ENCODE measurements at places on chromosomes 2 and 18.

DNA sequence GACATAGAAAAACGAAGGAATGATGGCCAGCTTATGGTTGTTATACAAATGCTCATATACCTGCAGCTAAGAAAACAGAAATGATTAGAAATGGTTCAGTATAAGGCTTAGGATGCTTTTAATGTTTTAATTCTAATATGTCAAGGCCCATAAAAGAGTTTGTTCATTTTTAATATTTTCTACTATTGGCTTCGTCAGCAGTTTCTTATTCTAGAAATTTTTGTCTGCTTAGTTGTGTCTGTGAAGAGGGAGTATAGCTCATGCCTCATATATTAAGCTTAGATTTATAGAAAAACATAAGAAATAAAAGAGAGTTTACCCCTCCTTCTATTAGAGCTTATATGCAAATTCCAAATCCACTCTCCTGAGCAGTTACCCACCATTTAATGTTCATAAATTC, 292.6 kb downstream of the SLC8A1 start:
- no peak for DNase-seq

GRCh38 chr2:237669283-237669627, 41.9 kb downstream of the LRRFIP1 start:
- peak; percentile 54 for DNase-seq

- DNase-seq: peak; percentile 15
These were observed 1.3 kb upstream of the LYPD6 start for GRCh38 chr2:149329068-149329467.

DNA sequence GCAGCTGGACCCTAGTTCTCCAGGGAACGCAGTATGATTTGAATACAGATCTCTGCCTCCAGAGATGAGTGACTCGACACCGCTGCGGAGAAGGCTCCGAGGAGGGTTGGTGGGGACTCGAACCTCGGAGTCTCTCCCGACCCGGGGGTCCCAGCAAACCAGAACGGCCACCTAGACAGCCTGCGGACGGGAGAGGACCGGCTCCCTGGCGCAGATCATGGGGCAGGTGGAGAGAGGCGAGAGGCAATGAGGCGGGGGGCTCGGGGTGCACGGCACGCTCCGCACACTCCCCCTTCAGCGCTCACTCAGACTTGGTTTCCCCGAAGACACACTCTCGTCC, 12.6 kb downstream of the DYSF start:
- DNase-seq: no peak

DNA sequence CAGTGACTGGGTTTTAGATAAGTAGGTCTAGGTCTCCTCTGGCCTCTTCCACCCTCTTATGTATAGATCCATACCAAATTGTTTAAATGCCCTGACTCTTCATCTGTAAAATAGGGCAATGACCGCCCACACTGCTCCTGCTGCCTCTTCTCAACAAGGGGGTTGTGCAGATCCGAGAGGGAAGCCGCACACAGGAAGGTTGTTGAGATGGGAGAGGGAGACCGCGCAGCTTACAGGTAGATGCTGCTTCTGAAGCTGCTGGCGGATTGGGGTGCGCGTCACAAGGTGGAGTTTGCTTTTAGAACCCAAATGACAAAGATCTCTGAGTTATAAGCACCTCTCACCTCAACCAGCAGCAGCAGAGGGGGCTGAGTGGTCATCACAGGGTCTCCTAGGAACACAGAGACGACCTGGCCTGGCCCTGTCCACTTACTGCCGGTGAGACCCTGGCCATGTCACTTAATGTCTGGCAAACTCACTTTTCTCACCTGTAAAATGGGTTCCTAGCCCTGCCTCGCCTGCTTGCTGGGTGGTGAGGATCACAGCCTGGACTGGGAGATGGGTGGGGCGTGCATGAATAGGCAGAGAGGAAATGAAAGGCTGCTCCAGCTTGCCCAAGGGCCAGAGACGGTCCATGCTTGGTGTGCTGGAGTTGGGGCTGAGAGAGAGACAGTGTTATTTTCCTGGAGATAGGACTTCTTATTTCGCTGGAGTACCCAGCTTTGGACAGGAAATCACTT, 251.3 kb downstream of the EIPR1 start:
- no peak for DNase-seq

GRCh38 chr18:68840554-68841263, 42.8 kb downstream of the CCDC102B start:
- no peak for DNase-seq

All from NCI-H524 (cell line).